DMS79 (cell line): ENCODE measurements at places on chromosomes 6 and 20.
A peak's percentile ranks its signal among the peaks of the same experiment; 100 is the strongest.

DNA sequence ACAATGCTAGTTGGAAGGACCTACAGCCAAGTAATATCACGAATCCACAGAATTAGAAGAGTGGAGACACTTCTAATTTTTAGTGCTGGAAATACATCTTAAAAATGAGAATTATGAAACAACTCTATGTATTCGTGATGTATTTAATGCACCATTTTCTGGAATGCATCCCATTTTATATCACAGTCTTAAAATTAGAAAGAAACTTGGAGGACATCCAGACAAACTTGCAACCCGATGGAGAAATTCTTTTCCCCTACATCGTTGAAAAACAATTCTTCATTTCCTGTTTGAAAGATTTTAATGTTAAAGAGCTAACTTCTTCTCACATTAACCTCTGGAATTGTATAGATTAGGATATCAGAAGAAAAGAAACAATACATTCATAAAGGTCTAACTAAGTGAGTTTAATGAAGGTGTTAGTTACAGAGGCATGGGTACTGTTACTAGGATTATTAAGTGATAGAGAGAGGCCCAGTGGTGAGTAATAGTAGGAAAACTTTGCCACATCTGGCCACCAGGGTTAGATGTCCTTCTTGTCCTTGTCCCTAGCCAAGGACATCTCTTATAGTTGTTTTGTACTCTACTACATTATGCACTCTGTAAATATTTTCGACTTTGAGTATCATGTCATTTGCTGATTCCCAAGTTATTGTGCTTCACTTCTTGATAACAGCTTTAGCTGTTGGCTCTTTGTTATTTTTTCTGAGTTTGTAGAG is 502.4 kb upstream of the PTCHD4 start:
- no peak for DNase-seq

- DNase-seq: no peak
Observed at GRCh38 chr6:153424719-153425400, 293.8 kb upstream of the RGS17 start.

- peak; percentile 61 for DNase-seq
Observed at GRCh38 chr6:166342349-166343149, at the start of gene SFT2D1. TSS of gene SFT2D1 (minus strand) at chr6:166342545. CDS start at chr6:166342481, 64 bp downstream.

DNA sequence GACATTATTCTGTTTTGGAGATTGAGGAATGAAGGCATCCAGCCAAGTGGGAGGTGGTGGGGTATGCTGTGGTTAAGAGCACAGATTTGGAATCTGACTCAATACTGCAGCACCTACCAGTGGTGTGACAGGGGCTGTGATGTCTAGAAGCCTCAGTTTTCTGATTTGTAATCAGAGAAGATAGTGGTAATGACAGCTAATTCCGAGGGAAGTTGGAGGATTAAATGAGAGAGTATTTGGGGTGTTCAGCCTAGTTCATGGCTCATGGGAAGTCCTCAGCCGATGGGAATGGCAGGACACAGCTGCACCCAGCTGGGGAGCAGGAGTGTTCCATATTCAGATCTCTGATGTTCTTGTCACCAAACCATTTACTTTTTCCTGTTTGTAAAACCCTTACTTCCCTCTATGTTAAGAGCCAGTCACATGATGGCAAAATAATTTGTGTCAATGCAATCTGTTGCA is 9.3 kb downstream of the SLC9A8 start:
- no peak for DNase-seq

DNA sequence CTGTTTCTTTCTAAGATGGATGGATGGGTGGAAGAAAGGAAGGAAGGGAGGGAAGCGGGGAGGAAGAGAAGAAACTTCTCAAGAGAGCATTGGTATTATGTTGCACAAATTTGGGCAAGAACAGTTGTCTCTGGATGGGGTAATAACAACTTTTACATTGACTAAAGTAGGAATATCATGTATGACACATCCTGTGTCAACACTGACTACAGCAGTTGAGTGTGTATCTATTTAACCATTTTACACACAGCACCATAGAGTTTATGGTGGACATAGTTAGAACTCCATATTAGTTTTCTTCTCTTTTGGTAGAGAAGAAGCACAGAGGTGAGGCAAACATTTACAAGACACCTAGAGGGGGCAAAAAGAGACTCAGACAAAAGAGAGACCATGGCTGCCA is 44.2 kb upstream of the RNF146 start:
- no peak for DNase-seq
